ENCODE measurements at places on chromosomes 4 and X. TPM values are rescaled to one million over a fixed set of nuclear protein-coding genes. Genes with fewer than 3 reads are reported as not detected.

GNRHR gene
- not detected for total RNA-seq

RAB41 gene
- not detected for total RNA-seq

ADAMTS3 gene
- 0.32 TPM for total RNA-seq

IL13RA2 gene
- not detected for total RNA-seq

ZFP42 gene
- total RNA-seq = not detected

- no peak for DNase-seq
- H3K4me3 ChIP-seq = no peak overlapping the region
- no peaks in the 10 kb centered on the region for H3K4me1 ChIP-seq
- no peaks in the 10 kb centered on the region for H3K36me3 ChIP-seq
Observed at GRCh38 chr4:38306482-38307071, 346.4 kb downstream of the PTTG2 start.

DNA sequence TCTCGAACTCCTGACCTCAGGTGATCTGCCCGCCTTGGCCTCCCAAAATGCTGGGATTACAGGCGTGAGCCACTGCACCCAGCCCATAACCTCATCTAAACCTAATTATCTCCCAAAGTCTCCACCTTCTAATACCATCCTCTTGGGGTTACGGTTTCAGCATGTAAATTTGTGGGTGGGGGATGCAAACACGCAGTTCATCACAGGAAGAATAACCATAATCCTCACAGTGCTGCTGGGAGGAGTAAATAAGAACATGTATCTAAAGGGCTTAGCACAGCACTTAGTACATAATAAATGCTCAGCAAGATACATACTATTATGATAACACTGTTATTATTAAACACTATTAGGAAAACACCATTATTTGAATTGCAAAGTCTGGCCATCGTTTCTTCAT lies 116.4 kb downstream of the CORIN start:
- no peak overlapping the region for H3K4me3 ChIP-seq
- no peak for DNase-seq
- peaks cover 3% of the 10 kb centered on the region for H3K27me3 ChIP-seq
- no peaks in the 10 kb centered on the region for H3K36me3 ChIP-seq

- H3K4me1 ChIP-seq = no peaks in the 10 kb centered on the region
- H3K27ac ChIP-seq = no peak overlapping the region
- H3K27me3 ChIP-seq = no peaks in the 10 kb centered on the region
Observed at GRCh38 chrX:10496345-10496965, 123.9 kb downstream of the MID1 start.

DNA sequence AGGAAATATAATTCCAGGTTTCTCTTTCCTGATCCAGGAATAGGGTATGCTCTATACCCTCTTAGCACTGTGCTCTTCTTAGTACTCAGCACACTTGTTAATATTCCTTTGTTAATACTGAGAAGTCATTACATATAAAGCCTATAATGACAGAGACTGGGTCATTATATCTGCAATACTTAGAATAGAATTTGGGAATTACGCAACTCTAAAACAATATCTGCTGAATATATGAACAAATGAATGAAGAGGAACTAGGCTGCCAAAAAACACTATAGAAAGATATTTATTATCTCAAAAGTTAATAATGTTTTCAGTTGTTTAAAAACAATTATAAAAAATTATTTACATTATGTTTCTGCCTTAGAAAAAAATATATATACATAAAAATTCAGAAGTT lies 36.4 kb upstream of the ANKRD50 start:
- H3K4me3 ChIP-seq = no peak overlapping the region
- no peak for DNase-seq
- no peak overlapping the region for H3K27ac ChIP-seq

DNA sequence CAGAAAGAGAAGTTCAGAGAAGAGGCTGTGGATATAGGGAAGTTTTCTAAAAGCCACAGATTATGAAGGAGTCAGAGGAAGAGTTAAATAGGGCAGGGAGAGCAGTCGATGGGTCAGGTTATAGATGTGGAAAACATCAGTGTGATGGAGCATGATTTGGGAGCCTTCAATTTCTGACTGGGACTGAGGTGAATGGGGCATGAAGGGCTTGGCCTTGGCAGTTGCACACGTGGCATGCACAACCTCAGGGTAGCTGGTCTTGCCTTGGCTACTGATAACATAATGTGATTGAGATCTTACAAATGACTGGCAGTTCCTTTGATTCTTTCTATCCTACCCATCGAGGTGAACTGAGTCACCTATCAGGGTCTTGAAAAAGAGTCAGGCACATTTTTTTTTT lies 59.7 kb downstream of the AFM start:
- no peaks in the 10 kb centered on the region for H3K27me3 ChIP-seq
- no peak overlapping the region for H3K4me3 ChIP-seq
- H3K36me3 ChIP-seq = no peaks in the 10 kb centered on the region

- no peaks in the 10 kb centered on the region for H3K36me3 ChIP-seq
- no peaks in the 10 kb centered on the region for H3K27me3 ChIP-seq
- DNase-seq = no peak
Observed at GRCh38 chr4:684623-685327, 4.2 kb downstream of the SLC49A3 start.

DNA sequence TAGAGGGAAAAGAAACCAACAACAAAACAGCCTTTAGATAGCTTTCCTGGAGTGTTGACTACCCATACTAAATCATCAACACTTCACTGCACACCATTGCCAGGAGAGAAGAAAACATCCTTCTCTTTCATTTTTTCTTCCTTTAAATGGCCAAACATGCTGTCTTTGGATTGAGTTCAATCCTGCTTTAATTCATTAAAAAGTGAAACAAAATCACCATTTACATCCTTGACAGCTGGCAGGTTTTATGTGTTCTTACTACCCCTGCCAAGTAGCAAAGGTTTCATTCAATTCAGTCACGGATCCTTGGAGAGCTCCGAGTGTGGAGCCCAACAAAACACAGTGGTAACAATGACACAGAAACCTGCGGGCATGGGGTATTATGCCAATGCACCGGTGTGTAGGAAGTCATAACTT lies 568.3 kb downstream of the ANKRD50 start:
- no peaks in the 10 kb centered on the region for H3K4me1 ChIP-seq
- no peaks in the 10 kb centered on the region for H3K27me3 ChIP-seq
- no peak overlapping the region for H3K4me3 ChIP-seq
- no peaks in the 10 kb centered on the region for H3K36me3 ChIP-seq
- no peak for DNase-seq

GRCh38 chr4:107996949-107997788 lies 7.5 kb downstream of the HADH start:
- H3K27ac ChIP-seq = no peak overlapping the region

DNA sequence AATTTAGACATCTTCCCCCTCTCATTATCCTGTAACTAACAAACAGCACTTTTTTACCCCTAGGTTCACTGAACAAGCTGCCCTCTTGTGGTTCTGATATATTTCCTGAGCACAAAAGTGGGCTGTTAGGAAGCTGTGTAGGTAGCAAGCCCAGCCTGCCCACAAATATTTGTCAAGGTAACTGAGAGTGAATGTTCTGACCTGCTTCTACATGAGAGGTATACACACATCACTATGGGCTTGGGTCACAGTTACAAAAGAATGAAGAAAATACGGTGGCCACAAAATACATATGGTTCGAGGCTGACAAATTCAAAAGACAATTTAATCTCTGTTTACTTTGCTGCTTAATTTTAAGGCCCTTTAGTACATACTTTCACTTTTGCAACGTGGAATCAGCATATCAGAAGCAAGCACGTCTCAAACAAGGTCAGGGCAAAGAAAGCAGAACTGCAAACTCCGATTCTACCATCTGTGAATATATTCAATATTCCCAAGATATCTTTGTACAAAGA lies 78.7 kb downstream of the RBM47 start:
- H3K27ac ChIP-seq = peak overlapping the region; percentile 43
- H3K27me3 ChIP-seq = no peaks in the 10 kb centered on the region
- H3K36me3 ChIP-seq = no peaks in the 10 kb centered on the region

DNA sequence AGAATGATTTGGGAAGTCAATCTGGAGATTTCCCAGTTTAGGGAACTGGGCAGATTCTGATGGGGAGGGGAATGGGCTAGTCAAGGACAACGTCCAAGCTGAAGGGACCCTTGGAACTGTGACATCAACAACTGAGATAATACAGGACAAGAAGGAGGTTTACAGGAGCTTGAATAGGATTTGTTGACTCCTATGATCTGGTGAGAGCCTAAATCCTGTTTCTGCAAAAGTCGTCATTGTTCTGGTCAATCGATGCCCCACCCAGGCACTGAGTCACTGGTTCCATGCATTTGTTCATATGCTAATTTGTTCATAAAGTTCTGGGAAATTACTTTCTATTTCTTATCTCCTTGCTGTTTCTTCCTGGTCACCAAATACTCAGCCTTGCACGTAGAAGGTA lies 15.3 kb upstream of the PDGFRA start:
- no peak overlapping the region for H3K27ac ChIP-seq
- no peaks in the 10 kb centered on the region for H3K36me3 ChIP-seq
- no peak overlapping the region for H3K4me3 ChIP-seq
- DNase-seq = no peak

GRCh38 chr4:148170408-148171365 lies 271.5 kb downstream of the NR3C2 start:
- H3K4me3 ChIP-seq = no peak overlapping the region
- DNase-seq = no peak
- H3K27ac ChIP-seq = no peak overlapping the region
- H3K4me1 ChIP-seq = peaks cover 3% of the 10 kb centered on the region

DNA sequence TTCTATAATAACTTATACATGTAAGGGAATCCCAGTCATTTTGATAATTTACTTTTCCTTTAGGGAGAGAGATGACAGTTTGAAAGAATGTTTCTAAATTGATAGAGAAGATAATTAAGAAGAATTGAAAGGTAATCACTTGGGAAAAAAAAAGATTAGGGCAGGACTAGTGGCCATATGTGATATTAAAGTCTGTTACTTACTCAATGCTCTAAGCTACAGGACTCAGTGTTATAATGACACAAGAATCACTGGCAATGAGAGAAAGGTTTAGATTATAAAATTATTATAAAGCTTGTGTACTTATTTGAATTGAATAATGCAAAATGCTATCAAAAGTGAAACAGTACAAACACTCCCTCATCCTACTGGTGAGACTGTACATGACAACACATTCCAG lies 265.3 kb downstream of the BANK1 start:
- H3K36me3 ChIP-seq = no peaks in the 10 kb centered on the region
- H3K4me1 ChIP-seq = no peaks in the 10 kb centered on the region
- H3K27ac ChIP-seq = no peak overlapping the region
- no peaks in the 10 kb centered on the region for H3K27me3 ChIP-seq
- no peak overlapping the region for H3K4me3 ChIP-seq

GRCh38 chrX:67558267-67558666 lies 14.4 kb downstream of the AR start:
- H3K4me1 ChIP-seq = no peaks in the 10 kb centered on the region
- no peak for DNase-seq
- H3K4me3 ChIP-seq = no peak overlapping the region
- no peaks in the 10 kb centered on the region for H3K36me3 ChIP-seq
- peaks cover 14% of the 10 kb centered on the region for H3K27me3 ChIP-seq

- DNase-seq = no peak
- no peak overlapping the region for H3K27ac ChIP-seq
- no peak overlapping the region for H3K4me3 ChIP-seq
Observed at GRCh38 chr4:155497306-155497705, 120.5 kb upstream of the MAP9 start.

DNA sequence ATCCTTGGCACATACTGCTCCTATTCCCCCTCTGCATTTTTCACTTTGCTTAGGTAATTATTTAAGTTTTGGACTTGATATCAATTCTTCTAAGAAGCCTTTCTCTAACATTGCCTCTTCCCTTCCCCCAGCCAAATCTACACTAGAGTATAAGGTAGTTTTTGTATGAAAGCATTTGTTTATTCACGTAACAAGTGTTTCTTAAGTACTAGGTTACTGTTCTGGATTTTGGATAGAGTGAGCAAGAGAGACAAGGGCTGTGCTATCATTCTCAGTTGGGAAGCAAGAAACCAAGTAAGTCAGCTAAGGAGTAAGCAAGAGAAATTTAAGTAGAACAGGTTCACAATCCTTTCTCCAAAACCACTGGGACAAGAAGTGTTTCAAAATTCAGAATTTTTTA lies 55.9 kb upstream of the HHIP start:
- H3K27me3 ChIP-seq = no peaks in the 10 kb centered on the region
- H3K27ac ChIP-seq = no peak overlapping the region
- no peak for DNase-seq
- H3K4me3 ChIP-seq = no peak overlapping the region
- no peaks in the 10 kb centered on the region for H3K36me3 ChIP-seq
- no peaks in the 10 kb centered on the region for H3K4me1 ChIP-seq

GRCh38 chr4:127143460-127144195 lies 489.1 kb upstream of the INTU start:
- no peak overlapping the region for H3K4me3 ChIP-seq
- H3K27ac ChIP-seq = no peak overlapping the region
- DNase-seq = no peak

Data from pancreas (tissue), 10 donors.